Activated naive CD4-positive, alpha-beta T cell treated with anti-CD3 and anti-CD28 coated beads, Interleukin-2, amount 10 ng/mL, durations not matched to agents 7 days and 5 days (primary cell): ENCODE measurements at places on chromosomes 2 and 18.
A peak's percentile ranks its signal among the peaks of the same experiment; 100 is the strongest.

GRCh38 chr2:64718250-64718885, 64.7 kb upstream of the SERTAD2 start:
- H3K4me3 ChIP-seq: no peak overlapping the region
- DNase-seq: no peak
- H3K36me3 ChIP-seq: no peaks in the 10 kb centered on the region
- H3K27ac ChIP-seq: no peak overlapping the region
- H3K4me1 ChIP-seq: peaks cover 4% of the 10 kb centered on the region

DNA sequence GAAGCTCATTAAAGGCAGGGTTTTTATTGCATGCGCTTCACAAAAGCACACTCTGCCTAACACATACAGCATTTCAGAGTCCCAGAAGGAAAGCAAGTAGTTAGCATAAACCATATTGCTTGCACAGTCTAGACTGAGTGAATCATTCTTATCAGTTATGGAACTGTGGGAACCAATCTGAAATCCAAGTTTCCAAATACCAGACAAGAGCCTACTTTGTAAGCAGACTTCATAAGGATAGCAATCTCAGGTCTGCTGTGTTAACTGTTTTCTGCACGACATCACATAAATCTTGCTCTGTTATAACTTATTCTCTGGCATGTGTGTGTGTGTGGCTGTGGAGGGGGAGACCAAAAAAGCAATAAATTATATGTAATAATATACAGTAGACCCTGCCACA, 608.1 kb upstream of the REG3G start:
- H3K4me1 ChIP-seq: no peaks in the 10 kb centered on the region
- H3K27me3 ChIP-seq: no peaks in the 10 kb centered on the region
- no peaks in the 10 kb centered on the region for H3K36me3 ChIP-seq
- no peak for DNase-seq

GRCh38 chr2:24724111-24724775, 68.9 kb downstream of the PTRHD1 start:
- no peaks in the 10 kb centered on the region for H3K4me1 ChIP-seq
- H3K4me3 ChIP-seq: no peak overlapping the region
- H3K27ac ChIP-seq: no peak overlapping the region
- peaks cover 3% of the 10 kb centered on the region for H3K36me3 ChIP-seq
- H3K27me3 ChIP-seq: no peaks in the 10 kb centered on the region

DNA sequence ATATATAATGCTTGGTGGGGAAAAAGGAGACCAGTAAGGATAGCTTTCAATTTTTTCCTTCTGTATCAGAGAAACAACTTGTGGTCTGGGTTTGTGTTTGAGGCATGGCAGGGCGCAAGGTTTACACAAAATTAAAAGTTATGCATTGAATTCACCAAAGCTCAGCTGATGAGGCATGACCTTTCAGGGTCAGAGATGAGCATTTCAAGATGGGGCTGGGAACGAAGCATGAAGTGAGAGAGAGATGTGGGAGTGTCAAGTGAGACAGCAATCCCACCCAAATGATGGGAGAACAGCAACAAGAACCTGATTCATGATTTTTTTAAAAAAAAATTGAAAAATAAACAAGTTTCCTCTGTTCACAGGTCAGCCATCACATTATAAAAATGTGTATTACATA, 4.9 kb downstream of the GPR55 start:
- DNase-seq: no peak
- peaks cover 34% of the 10 kb centered on the region for H3K4me1 ChIP-seq
- H3K27me3 ChIP-seq: peaks cover 12% of the 10 kb centered on the region
- no peak overlapping the region for H3K4me3 ChIP-seq

- no peak for DNase-seq
- H3K4me1 ChIP-seq: no peaks in the 10 kb centered on the region
- H3K27me3 ChIP-seq: peaks cover 7% of the 10 kb centered on the region
- no peaks in the 10 kb centered on the region for H3K36me3 ChIP-seq
These were observed 40.4 kb downstream of the C1QL2 start for GRCh38 chr2:119117891-119118882.

- no peaks in the 10 kb centered on the region for H3K36me3 ChIP-seq
- H3K27me3 ChIP-seq: no peaks in the 10 kb centered on the region
- H3K27ac ChIP-seq: no peak overlapping the region
- no peaks in the 10 kb centered on the region for H3K4me1 ChIP-seq
- H3K4me3 ChIP-seq: no peak overlapping the region
These were observed 17.7 kb downstream of the MAP2 start for GRCh38 chr2:209441541-209441940.

DNA sequence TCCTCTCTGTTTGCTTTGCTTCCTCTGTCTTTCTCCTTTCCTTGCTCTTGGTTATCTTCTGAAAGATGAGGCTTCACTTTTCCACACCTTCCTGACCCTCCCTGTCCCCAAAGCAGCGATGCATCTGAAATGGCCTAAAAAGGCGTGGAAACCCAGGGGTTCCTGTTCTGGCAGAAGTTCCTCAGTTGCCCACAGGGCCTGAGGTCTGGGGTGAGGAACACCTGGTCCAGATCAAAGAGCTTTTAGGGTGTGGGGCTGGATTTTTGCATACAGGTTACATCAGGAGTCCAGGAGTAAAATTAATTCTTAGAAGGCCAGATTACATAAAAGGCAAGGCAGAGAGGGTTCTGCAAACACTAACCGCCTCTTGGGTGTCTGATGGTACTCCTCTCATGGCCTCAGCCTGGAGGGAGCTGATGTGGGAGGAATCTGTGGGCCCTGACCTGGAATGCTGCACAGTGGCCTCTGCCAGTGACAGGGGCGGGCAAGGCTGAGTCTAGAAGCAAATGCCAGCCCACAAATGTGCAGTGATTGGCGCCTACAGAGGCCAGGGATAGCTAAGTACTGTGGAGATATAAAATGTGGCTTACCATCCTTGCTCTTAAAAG, 41.8 kb downstream of the INPP4A start:
- H3K27me3 ChIP-seq: no peaks in the 10 kb centered on the region
- no peak for DNase-seq
- H3K4me3 ChIP-seq: no peak overlapping the region

GRCh38 chr2:152415796-152416195, 80.8 kb downstream of the FMNL2 start:
- peaks cover 4% of the 10 kb centered on the region for H3K27me3 ChIP-seq
- H3K27ac ChIP-seq: no peak overlapping the region
- no peaks in the 10 kb centered on the region for H3K4me1 ChIP-seq
- H3K4me3 ChIP-seq: no peak overlapping the region
- no peaks in the 10 kb centered on the region for H3K36me3 ChIP-seq

DNA sequence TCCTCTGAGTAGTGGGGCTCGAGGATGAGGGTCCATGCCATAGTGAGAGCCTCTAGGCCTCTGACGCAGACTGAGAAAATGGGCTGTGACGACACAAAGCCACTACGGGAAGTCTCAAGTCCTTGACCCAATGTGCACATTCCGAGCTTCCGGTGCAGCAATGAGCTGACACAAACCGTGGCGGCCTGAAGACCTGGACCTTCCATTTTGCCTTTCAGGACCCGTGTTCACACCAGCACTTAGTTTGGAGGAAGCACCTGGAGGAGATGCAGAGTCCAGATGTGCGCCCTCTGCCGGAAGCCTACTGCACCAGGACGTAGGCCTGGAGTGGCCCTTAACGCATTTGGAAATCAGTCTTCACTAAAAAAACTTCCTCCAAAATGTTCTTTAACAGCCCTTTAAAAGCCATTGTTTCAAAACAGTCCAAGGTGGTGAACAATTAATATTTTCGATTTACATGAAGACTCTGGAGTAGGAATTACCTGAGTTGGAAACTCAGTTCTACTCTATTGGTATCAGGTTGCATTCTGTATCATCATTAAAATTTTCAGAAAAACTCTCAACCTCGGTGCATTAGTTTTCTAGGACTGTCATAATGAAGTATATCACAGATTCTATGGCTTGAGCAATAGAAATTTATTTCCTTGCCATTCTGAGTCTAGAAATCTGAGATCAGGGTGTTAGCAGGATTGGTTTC, 33.9 kb downstream of the BMP10 start:
- no peak overlapping the region for H3K27ac ChIP-seq
- H3K4me1 ChIP-seq: peaks cover 48% of the 10 kb centered on the region
- H3K4me3 ChIP-seq: no peak overlapping the region
- peaks cover 3% of the 10 kb centered on the region for H3K27me3 ChIP-seq
- H3K36me3 ChIP-seq: no peaks in the 10 kb centered on the region

GRCh38 chr2:23568626-23569190, 183.7 kb downstream of the KLHL29 start:
- no peaks in the 10 kb centered on the region for H3K4me1 ChIP-seq
- H3K36me3 ChIP-seq: no peaks in the 10 kb centered on the region
- DNase-seq: no peak
- H3K27me3 ChIP-seq: peaks cover 5% of the 10 kb centered on the region
- no peak overlapping the region for H3K4me3 ChIP-seq

DNA sequence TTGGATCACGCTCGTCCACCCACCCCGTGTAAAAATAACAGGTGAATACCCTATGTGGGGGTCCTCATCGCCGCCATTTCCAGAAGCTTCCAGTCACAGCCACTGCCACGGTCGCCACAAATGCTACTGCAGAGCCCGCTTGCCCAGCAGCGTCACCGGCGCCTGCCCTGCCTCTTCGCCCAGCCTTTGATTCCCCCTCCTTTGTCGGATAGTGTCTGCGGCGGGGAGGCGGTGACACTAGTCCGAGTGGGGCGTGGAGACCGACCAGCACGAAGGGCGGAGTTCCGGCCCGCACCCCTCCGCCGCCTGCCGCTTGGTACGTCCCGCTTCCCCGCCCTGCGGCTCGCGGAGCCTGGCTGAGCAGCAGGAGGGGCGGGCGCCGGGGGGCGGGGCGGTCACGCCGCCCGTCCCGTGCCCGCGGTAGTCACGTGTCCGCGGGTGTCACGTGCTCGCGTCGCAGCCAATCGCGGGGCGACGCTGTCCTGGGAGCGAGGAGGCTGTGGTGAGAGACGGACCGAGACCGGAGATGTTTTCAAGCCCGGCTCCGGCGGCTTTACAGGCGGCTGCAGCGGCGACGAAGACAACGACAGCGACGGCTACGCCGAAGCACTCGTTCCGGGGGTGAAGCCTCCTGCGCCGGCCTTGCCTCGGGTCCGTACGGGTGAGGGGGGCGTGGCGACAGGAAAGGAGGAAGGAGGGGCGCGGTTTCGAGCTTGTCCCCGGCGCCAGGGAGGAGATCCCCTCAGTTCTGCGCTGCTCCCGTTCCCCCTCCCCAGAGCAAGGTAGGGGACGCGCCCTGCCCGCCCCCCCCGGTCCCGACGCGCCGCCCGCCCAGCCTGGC, at the start of gene ANKRD12:
ANKRD12 (plus strand) TSS at position 467 of the 841 bp plus-strand sequence. CDS start 45,652 bp downstream, outside the sequence.
- peaks cover 7% of the 10 kb centered on the region for H3K27me3 ChIP-seq
- H3K4me3 ChIP-seq: peak within 1 kb of the TSS; percentile 96
- peak within 1 kb of the TSS; percentile 100 for H3K27ac ChIP-seq
- H3K36me3 ChIP-seq: peaks cover 38% of the 10 kb centered on the region

GRCh38 chr2:191225690-191226089, 19.5 kb upstream of the MYO1B start:
- H3K27ac ChIP-seq: no peak overlapping the region
- no peak overlapping the region for H3K4me3 ChIP-seq
- no peak for DNase-seq
- H3K27me3 ChIP-seq: no peaks in the 10 kb centered on the region
- H3K4me1 ChIP-seq: no peaks in the 10 kb centered on the region

DNA sequence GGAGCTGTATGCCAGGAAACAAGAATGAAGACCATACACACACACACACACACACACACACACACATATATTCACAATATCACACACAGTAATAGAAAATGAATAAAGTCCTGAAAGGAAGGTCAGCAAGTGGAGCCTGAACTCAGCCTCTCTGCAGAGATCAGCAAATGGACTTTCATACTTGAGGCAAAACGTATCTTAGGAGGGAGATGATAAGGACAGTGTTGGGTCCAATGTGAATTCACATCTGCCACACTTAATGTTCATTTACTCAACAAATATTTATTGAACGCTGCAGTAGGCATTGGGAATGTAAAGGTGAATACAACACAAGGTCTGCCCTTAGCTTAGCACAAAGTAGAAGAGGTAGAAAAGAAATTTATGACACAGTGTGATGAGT, 2.7 kb upstream of the MTLN start:
- peaks cover 43% of the 10 kb centered on the region for H3K27me3 ChIP-seq
- no peak overlapping the region for H3K4me3 ChIP-seq
- no peak for DNase-seq
- peaks cover 6% of the 10 kb centered on the region for H3K36me3 ChIP-seq
- H3K4me1 ChIP-seq: peaks cover 20% of the 10 kb centered on the region

GRCh38 chr2:240637901-240638345, 12.6 kb downstream of the GPR35 start:
- H3K4me3 ChIP-seq: no peak overlapping the region
- H3K27ac ChIP-seq: no peak overlapping the region
- H3K4me1 ChIP-seq: no peaks in the 10 kb centered on the region

DNA sequence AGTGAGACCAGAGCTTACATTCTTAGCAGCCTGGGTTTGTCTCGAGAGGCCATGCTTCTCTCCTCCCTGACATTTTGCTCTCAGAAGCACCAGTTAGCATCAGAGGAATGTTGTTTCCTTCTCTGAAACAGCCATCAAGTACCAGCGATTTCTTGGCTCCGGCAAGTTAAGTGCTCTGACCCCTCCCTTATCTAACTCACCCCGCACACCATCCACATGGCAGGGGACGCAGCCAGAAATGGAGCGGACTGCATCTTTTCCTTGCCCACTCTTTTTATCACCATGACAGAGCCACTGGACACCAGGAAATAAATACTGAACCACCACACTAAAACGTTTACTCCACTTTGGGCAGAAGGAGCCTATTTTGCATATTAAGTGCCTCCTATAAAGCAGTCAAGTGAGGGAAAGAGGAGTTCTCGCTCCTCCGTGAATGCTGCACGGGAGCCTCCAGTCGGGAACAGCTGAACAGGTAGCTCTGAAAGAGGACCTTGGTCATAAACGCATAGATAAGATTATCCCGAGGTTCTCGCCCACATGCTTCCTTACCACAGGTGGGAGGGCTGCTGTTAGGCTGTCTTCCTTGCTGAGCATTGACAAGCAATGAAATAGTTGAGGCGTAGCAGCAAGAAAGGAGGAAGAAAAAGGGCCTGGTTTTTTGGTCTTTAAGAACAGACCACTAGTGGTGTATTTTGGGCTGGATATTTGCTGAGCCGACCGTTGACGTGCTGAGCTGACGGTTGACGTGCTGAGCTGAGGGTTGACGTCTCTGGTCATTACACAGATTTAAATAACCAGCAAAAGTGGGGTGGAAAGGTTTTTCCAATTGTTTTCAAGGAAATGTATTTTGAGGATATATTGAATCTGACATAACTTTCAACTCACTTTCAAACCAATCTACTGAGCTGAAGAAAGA, 71.4 kb upstream of the ITGB6 start:
- no peak for DNase-seq
- peaks cover 54% of the 10 kb centered on the region for H3K36me3 ChIP-seq
- no peak overlapping the region for H3K27ac ChIP-seq
- H3K27me3 ChIP-seq: peaks cover 9% of the 10 kb centered on the region

- DNase-seq: no peak
- no peaks in the 10 kb centered on the region for H3K36me3 ChIP-seq
- no peak overlapping the region for H3K27ac ChIP-seq
- no peaks in the 10 kb centered on the region for H3K27me3 ChIP-seq
- no peaks in the 10 kb centered on the region for H3K4me1 ChIP-seq
These were observed 183.3 kb upstream of the DOK6 start for GRCh38 chr18:69217196-69218000.

GRCh38 chr2:192151853-192152252, 42.9 kb downstream of the TMEFF2 start:
- no peaks in the 10 kb centered on the region for H3K4me1 ChIP-seq
- no peak for DNase-seq
- H3K27me3 ChIP-seq: no peaks in the 10 kb centered on the region
- no peaks in the 10 kb centered on the region for H3K36me3 ChIP-seq
- H3K27ac ChIP-seq: no peak overlapping the region
- H3K4me3 ChIP-seq: no peak overlapping the region
